ENCODE measurements at places on chromosomes 1 and 21.

- no peak for DNase-seq
These were observed 28.4 kb downstream of the LMX1A start for GRCh38 chr1:165328136-165328535.

DNA sequence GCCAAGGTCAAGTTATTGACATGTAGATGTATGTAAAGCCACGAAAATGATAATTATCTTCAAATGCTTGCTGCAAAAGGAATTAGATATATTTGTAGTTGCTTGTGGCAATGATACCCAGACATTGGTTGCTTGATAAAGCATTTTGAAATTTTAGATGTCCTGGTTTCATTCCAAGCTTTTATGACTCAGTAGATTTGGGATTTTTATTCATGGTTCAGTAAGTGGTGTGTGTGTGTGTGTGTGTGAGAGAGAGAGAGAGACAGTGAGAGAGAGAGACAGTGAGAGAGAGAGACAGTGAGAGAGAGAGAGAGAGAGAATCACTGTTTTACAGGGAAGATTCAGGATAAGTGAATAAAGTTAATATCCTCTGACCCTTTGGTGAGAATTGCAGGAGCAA, 498.2 kb upstream of the C1orf87 start:
- no peak for DNase-seq

DNA sequence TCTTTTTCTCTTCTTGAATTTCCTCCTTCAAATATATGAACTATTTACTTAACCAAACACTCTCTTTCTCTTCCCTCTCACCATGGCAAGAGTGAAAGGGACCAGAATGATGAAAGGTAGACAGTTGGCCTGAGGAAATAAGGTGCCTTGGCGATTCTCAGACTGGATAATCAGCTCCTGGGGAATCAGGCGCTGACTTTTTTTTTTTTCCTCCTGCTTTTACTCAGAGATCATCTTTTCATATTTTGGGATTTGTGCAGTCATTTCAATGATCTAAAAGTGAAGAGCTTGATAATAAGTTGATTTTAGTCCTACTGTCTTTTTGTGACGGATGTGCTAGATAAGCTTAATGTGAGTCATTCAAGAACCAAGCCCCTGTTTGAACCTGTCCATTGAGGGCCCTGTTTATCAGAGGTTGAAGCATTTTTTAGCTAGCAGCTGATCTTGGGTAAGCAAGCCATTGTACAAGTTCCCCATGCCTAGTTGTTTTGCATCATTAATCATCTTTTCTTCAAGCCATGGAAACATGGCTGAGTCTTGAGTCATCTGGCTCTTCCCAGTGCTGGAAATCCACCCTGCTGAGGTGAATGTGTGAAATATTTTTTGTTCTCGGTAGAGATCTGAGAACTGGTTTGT, 40.8 kb downstream of the ITSN1 start:
- DNase-seq = peak; percentile 51

DNA sequence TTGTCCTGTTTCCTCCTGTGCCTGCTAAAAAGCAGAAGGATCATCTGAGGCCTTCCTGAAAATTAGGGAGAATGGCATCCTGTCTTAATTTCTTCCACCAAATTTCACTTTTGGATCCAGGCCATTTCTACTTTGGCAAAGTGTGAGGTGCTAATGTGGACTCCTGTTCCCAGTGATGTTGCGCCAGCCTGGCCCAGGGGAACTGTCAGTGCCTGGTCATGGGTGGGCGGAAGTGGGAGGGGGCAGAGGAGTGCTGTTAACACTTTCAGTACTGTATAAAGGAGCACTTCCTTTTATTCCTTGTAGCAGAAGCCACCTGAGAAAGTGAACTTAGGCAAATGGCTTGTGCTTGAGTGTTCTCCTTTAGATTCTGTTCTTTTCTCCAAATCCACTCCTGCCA, 19.9 kb downstream of the ELAPOR1 start:
- DNase-seq = no peak

DNA sequence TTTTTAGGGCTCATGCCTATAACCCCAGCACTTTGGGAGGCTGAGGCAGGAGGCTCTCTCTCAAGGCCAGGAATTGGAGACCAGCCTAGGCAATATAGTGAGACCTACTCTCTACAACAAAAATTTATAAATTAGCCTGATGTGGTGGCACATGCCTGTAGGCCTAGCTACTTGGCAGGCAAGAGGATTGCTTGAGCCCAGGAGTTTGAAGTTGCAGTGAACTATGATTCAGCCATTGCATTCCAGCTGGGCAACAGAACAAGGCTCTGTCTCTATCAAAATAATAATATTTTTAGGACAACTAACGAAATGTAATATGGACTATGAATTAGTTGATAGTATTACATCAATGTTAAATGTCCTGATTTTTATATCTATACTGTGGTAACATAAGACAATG, 68.8 kb upstream of the ARID1A start:
- DNase-seq = no peak

DNA sequence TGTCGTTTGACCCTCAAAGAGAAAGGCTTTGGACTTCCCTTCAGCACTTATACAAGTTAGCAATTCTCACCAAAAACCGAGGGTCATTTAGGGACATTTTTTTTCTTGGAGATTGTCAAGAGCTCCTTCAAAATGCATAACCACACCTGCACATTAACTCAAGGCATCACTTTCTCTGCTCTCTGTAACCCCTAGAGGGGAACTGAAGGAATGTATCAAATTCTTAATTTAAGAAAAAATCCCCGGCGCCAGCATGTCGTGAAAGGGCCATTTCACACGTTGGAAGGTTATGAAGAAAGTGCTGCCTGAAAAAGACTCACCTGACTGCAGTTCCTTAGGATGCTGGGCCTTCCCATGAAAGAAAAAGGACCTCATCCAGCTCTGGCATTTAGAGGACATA, 131.6 kb upstream of the ZC3H12A start:
- DNase-seq = no peak

DNA sequence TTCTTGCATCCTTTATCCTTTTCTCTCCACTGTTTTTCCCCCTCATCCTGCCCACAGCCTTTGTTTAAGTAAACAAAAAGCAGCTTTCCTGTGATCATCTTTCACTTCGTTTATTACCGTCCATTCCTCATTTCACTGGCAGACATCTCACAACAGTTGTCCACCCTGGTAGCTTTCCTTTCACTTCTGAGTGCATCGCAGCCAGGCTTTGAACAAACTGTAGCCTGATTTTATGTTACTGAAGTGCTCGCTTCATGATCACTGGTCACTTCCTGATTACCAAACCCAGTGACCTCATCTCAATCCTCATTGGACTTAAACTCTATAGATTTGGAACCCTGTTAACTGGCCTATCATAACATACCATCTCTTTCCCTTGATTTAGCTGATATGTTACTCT, 67.7 kb downstream of the SDCCAG8 start:
- no peak for DNase-seq

DNA sequence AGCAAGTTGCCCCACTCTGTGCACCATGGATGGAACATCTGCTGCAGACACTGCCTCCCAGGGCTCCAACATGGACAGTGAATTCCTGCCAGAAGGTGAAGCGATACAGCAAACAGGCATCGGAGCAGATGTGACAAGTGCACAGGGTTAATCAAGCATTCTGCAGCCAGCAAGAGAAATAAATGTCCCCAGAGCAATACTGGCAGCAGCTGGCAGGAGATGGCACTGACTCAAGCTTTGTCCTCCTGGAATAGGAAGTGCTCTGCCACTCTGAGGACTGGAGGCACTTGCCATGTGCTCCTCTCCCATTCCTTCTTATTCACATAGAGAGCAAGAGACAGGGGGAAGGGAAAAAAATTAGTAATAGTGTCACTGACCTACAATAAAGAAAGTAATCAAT, 402.7 kb upstream of the DAB1 start:
- DNase-seq = no peak
